CD4-positive, alpha-beta T cell treated with Interleukin-15 for 4 hours (primary cell): ENCODE measurements at places on chromosomes 7 and 10.

DNA sequence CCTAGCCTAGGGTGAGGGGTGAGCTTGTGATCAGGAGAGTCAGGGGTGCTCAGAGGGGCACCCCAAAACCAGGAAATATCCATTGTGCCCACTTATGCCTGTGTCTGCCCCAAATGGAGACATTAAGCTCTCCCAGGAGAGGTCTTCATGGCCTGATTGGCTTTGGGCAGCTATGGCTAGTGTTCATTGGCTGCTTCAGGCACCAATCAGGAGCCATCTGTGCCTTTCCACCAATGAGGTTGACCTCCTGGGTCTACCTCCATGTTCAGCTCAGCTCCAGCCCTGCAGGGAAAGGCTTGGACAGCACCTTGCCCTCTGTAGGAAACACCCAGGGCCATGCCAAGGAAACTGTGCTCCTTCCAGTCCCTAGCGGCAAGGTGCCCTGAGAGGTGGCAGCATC lies 23.9 kb upstream of the HSPB1 start:
- DNase-seq = no peak

DNA sequence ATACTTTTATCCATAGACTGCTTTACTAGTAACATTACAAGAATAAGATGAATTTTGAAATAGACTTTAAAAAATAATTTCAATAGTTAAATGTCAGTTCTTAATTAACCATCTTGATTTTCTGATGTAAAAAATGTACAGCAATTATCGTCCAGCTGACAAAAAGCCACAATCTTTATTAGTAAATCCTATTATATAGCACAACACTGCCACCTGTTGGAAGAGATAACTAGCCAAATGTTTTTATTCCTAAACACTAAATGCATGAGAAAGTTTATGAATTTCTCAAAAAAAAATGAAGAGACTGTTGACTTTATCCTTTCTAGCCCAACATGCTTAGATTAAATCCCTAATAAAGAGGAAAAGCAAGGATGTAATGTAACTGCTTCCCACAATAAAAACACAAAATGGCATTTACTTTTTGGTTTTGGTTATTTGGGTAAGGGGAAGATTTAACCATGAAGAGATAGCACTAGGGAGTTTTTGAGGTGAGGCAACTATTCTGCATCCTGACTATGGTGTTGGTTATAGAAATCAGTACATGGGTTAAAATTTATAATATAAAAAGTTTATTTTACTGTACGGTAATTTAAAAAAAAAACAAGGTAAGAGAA lies 8.0 kb downstream of the COA1 start:
- peak; percentile 70 for DNase-seq

GRCh38 chr7:106110885-106111654 lies 1.0 kb downstream of the SYPL1 start:
- DNase-seq = no peak

DNA sequence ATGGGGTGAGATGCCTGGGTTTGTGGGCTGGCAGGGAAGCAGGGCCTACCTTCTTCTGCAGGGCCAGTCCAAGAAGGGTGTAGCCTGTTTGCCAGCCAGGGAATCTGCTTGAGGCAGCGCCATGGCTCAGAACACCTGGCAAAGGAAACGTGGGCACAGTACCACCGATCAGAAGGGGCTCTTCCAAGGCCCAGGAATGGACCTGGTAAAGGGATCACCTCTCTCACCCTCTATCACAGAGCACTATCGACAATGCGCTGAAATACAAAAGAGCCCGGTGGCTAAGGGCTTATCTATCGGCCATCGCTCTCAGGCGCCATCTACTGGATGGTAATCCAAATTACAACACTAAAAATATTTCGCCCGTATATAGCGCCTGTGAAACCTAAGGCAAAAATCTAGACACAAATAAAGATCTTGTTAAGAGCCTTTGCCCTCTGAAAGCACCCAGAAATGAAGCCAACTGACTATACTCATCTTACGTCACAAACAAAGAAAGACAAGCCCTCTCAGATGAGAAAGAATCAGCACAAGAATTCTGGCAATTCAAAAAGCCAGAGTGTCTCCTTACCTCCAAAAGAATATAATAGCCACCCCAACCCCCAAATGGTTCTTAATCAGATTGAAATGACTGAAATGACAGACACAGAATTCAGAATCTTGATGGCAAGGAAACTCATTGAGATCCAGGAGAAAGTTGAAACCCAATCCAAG lies 217.8 kb upstream of the HPS1 start:
- DNase-seq = peak; percentile 48

DNA sequence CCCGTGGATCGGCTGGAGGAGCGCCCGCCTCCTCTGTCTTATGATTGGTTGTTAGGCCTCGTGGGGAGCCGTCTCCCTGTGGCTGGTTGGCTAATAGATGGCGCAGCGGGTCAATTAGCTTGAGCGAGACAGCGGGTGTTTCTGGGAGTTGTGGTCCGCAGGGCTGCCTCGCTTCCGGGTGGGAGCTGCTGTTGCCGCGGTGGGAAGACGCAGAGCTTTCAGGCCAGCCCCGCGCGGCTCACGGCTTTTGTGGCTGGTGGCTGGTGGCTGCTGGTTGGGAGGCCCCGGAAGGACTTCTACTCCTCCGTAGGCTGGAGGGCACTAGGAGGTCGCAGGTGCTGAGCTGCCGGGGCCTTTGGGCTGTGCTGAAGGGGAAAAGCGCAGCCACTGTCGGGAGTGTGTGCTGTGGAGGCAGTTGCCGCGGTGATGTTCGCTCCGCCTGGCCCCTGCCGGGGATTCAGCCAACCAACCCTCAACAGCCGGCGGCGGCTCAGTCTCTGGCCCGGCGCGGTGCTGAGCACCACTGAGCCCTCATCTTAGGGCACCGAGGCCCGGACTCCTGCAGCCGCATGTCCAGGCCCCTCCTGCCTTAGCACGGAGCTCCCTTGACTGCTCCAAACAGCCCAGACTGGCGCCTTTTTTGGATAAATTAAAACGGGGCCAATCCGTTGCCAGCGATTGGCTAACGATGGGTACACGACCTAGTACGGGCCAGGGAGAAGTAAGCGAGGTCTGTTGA lies 652 bp upstream of the C10orf143 start:
- DNase-seq = peak; percentile 96

- no peak for DNase-seq
These were observed 18.6 kb upstream of the SMO start for GRCh38 chr7:129169686-129170440.

DNA sequence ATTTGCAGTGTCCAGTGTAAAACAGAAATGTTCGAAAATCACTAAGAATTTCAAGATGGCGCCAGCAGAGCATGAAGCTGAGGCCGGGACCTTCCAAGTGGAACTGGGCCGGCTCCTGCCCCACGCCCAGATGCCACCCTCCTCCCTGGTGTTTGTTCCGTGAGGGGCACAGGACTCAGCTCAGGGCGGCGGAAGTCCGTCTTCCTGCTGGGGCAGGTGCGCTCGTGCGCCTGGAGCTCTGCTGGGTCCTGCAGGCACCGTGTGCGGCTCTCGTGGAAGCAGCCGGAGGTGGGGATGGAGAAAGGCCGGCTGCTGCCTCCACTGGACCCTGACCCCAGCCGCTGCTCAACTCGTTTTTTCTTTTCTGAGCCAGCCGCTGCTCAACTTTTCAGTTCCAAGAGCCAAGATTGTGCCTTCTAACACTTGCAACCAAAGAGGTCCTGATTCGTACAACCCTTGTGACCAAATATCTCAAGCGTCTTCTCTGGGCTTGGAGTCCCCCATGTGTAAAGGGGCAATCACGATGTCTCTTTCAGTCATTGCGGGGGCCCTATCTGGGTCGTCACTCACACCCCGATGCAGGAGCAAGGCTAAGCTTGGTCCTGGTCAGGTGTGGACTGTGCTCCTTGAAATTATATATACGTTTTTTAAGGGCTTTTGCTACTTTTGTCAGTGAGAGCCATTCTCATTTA lies 334.4 kb downstream of the ADARB2 start:
- DNase-seq = no peak

- DNase-seq = no peak
These were observed 192.6 kb downstream of the CFTR start for GRCh38 chr7:117672453-117672852.

DNA sequence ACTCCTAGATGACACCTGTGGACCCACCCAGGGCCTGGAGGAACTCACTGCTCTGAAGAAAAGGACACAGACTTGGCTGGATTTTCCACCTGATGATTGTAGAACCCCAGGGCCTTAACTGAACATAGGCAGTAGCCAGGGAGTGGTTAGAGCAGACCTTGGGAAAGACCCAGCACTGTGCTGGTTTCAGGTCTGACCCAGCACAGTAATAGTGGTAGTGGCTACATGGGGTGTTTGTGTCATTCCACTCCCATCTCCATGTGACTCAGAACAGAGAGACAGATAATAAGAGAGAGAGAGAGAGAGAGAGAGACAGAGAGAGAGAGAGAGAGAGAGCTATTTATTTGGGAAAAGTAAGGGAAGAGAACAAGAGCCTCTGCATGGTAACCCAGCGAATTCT lies 239.1 kb upstream of the MEOX2 start:
- DNase-seq = no peak

DNA sequence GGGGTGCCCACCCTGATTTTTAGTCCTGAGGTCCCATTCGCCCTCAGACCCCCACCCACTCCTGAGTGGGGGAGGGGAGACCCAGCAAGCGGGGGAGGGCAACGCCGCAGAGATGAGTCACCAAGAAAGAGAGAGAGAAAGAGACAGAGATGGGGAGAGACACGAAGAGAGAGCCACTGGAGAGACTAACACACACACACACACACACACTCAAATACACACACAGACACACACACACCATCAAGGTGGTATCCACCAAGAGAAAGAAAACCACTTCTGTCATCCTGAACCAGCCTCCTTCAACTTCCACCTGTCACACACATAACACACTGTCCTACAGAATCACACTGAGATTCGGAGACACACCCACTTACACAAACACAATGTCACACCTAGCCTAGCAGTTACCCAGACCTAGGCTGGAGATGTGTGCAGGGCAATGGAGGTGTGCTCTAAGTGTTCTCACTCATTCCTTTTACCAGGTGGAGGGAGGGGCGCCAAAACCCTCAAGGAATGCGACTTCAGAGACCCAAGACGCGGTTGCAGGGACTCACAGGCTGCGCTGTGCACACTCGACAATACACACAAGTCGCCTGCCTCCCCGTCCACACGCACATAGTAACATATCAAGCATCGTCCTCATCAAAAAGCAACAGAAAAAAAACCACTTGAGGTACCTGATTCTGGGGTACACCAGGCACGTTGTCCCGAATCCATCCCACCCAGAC lies 3.9 kb upstream of the VGF start:
- no peak for DNase-seq

DNA sequence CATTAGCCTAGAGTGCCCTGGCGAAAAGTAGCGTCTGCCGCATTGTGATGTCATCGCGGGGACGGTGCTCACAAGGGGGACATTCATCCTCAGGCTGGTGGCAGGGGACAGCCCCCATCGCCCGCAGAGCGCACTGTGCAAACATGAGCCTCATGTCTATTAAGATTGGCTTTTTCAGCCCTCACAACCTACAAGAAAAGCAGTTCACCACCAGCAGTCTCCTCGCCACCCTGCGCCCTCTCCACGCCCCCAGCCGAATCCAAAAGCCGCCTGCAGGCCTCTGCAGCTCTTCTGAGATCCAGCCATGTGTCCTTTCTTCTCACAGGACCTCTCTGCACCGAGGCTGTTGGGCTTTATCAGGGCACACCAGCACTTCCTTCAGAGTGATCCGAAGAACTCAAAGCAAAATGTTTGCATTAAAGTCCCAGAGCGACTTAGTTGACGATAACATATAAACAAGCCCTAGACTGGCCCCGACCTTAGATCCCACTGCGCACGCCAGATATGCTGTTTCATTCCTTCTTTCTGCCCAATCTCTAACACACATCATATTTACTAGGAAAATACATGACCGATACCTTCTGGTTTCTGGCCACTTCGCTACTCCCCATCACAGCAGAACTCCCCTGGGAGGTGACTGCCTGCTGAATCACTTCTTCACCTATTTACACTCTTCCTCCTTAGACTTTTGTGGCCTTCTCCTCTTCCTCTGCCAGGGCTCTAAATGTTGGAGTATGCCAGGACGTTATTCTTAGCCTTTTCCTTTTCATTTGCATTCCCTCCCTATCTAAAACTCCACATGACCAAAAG lies 206.0 kb upstream of the SH2B2 start:
- DNase-seq = no peak

DNA sequence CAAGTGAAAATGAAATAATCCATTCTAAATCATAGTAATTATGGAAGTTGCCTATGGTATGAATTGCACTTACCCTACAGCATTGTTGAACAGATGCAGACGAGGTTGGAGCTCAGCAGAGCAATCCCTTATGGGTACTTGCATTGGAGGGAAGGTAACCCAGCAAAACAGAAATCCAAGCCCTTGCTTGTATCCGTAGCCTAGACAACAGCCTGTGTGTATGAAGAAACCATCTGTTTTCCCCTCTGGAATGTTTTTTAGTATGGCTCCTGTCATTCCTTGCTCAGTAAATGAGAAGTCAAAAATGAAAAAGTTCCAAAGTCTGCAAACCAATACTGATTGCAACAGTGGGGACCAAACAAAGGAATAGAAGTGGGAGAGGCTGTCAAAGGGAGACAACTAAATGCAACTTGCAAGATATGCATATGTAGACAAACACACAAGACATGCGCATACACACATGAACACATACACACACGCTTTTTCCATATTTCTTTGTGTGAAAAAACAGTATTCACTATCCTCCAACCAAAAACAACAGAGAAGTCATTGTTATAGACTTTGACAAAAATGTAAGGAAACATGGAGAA lies 260.8 kb downstream of the DYNC1I1 start:
- no peak for DNase-seq

DNA sequence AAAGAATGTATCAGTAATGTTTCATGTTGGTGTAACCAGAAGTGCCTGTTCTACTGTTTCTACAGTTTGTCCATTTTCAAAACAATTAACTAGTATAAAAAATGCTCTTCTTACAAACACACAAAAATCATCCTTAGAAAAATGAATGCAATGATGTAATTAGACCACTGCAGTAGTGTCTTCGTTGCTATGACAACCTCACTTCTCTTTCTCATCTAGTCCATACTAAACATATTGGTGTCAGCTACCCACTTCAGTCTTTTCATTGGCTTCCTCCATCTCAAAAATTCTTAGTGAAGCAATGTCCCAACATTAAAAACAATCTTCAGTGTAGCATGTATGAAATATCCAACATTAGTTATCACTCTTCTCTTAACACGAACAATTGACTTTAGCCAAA lies 1265.8 kb downstream of the REEP3 start:
- DNase-seq = no peak

GRCh38 chr10:100396605-100397004 lies 49.6 kb downstream of the SCD start:
- no peak for DNase-seq

DNA sequence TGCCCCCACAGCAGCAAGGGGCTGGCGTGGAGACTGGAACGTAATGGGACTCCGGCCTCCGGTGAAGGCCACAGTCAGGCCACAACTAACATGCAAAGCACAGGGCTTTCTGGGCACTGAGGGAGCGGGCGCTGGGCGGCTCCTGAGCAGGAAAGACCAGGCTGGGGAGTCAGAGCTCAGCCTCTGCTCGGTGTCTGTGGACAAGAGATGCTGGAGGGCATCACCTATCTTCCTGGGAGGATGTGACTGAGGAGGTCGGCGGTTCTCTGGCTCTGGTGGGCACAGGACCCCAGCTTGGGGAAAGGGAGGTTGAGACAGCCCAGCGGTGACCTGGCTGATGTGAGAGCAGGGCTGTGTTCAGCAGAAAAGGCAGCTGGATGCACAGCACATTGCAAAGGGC lies 11.7 kb downstream of the CNPY1 start:
- DNase-seq = no peak
